Ovary (tissue), 10 donors: ENCODE measurements at places on chromosomes 7 and 10. TPM values are rescaled to one million over a fixed set of nuclear protein-coding genes. Genes with fewer than 3 reads are reported as not detected.

- H3K4me3 ChIP-seq = peak within 1 kb of the TSS; percentile 64
- H3K27me3 ChIP-seq = no peaks in the 10 kb centered on the region
- H3K27ac ChIP-seq = peak within 1 kb of the TSS; percentile 85
- DNase-seq = peak; percentile 67
- no peaks in the 10 kb centered on the region for H3K36me3 ChIP-seq
- H3K4me1 ChIP-seq = no peaks in the 10 kb centered on the region
These were observed at the start of gene DENND11 for GRCh38 chr7:141702047-141702567. TSS of gene DENND11 (minus strand) at chr7:141702166. CDS start at chr7:141702153, 13 bp downstream.

DNA sequence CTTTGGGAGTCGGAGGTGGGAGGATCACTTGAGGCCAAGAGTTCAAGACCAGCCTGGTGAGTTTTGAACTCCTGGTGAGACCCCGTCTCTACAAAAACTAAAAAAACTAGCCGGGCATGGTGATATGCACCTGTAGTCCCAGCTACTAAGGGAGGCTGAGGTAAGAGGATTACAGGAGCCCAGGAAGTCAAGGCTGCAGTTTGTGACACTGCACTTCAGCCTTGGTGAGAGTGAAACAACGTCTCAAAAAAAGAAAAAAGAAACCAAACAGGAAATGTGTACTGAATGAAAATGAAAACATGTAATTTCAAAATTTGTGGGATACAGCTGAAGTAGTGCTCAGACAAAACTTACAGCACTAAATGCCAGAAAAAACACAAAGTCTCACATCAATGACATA, 7.6 kb downstream of the ARHGAP12 start:
- H3K4me3 ChIP-seq = no peak overlapping the region
- H3K27ac ChIP-seq = no peak overlapping the region
- DNase-seq = no peak
- no peaks in the 10 kb centered on the region for H3K36me3 ChIP-seq
- H3K4me1 ChIP-seq = peaks cover 6% of the 10 kb centered on the region

DNA sequence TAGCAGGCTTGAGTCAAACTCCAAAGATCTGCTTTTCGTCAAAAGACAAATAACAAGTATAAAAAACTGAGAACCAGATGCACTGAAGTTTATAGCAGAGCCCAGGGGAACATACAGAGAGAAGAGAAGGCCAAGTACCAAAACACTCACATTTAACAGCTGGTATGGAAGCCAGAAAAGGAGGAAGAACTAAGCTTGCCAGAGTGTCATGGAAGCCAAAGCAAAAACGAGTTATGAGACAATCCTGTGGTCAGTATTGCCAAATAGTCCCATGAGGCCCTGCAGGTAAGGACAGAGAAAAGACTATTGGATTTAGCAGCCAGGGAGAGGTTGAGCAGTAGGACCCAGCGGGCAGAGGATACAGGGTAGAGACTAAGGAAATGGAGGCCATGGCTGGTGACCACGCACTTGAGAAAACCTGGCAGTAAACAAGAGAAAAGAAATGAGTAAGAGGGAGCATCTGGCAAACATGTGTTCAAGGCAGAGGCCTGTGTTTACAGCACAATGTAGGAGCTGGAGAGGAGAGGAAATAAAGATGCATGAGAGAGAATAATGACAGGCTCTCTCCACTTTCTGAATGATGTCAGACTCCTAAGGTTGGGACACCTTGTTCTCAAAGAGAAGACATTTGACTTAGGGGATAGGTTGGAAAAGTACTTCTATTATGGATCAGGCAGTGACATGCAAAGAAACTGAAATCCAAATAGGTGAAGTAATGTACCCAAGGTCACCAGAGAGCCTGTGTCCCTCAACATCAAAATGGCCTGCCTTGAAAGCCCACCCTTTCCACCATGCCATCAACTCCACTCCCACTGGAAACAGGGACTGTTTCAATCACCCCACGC, 9.1 kb downstream of the CREB3L2 start:
- peak; percentile 73 for DNase-seq
- no peak overlapping the region for H3K4me3 ChIP-seq
- peak overlapping the region; percentile 37 for H3K27ac ChIP-seq
- H3K27me3 ChIP-seq = no peaks in the 10 kb centered on the region
- peaks cover 46% of the 10 kb centered on the region for H3K4me1 ChIP-seq

DNA sequence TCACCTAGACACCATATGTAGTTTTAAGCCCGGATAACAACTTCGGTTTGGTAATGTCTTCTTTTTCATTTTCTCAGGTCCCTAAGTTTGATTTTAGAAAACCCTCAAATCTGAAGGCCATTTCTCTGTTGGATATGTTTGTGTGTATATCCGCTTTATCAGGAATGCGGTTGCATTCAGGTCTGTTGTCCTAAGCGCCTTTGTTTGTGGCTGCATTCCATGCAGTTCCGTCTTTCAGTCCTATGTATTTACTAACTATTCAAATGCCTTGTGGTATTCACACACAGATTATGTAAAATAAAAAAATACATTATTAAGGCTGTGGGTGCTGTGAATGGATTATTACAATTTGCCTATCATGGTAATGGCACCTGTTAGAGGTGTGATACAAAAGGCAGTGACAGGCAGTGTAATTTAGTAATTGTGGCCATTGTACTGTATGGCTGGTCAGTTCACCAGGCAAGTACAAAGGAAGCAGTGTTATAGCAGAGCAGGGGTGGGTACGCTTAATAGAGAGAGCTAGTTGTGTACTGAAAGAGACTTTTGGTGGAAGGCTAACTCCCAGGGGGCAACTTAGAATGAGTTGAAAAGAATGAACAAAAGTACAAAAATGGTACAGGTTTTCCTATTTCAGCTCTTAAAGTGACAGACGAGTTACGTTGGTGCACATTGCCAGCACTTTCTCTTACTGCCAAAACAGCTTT, 136.4 kb downstream of the VTI1A start:
- no peaks in the 10 kb centered on the region for H3K27me3 ChIP-seq
- H3K27ac ChIP-seq = no peak overlapping the region

Gene DUS4L
- total RNA-seq = 6.2 TPM

Gene NDUFB2
- 116 TPM for total RNA-seq

- H3K27ac ChIP-seq = no peak overlapping the region
- H3K4me1 ChIP-seq = no peaks in the 10 kb centered on the region
- no peaks in the 10 kb centered on the region for H3K27me3 ChIP-seq
- no peaks in the 10 kb centered on the region for H3K36me3 ChIP-seq
- no peak overlapping the region for H3K4me3 ChIP-seq
These were observed 584.4 kb downstream of the GRM8 start for GRCh38 chr7:126668367-126668752.

- no peak for DNase-seq
- H3K27me3 ChIP-seq = no peaks in the 10 kb centered on the region
- H3K4me1 ChIP-seq = no peaks in the 10 kb centered on the region
- no peak overlapping the region for H3K4me3 ChIP-seq
- no peaks in the 10 kb centered on the region for H3K36me3 ChIP-seq
These were observed 49.6 kb downstream of the LGI1 start for GRCh38 chr10:93807371-93807770.

GRCh38 chr7:35762781-35763180, 38.1 kb upstream of the SEPTIN7 start:
- peaks cover 5% of the 10 kb centered on the region for H3K4me1 ChIP-seq
- no peak for DNase-seq
- peak overlapping the region; percentile 28 for H3K27ac ChIP-seq
- H3K4me3 ChIP-seq = no peak overlapping the region
- no peaks in the 10 kb centered on the region for H3K36me3 ChIP-seq
- no peaks in the 10 kb centered on the region for H3K27me3 ChIP-seq

- no peak overlapping the region for H3K4me3 ChIP-seq
- no peak for DNase-seq
- no peak overlapping the region for H3K27ac ChIP-seq
These were observed 119.0 kb downstream of the LMBR1 start for GRCh38 chr7:156773966-156774365.

DNA sequence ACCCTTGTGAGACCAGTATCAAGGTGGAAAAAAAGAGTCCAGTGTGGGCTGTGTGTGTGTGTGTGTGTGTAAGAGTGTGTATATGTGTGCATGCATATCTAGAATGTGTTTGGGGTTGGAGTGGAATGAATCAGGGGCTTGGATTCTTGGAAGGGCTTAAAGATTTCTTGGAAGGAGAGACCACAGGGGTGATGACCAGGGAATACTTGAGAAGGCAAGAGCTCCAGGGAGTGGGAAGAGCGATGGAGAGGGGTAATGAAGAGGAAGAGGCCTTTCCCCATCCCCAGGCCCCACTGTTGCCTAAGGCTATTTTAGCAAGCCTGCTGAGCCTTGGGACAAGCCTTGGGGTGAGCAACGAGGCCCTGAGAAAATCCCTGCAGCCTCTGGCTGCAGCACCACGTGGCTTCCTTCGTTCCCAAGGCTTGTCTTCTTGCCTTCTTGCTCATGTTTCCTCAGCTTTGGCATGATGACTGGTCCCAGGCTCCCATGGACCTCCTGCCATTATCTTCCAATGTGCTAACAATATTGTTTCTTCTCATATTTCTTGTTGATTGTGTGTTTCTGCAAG, 663.4 kb downstream of the INHBA start:
- no peaks in the 10 kb centered on the region for H3K27me3 ChIP-seq
- no peak overlapping the region for H3K4me3 ChIP-seq
- H3K4me1 ChIP-seq = no peaks in the 10 kb centered on the region
- H3K36me3 ChIP-seq = no peaks in the 10 kb centered on the region
